ENCODE measurements at places on chromosomes 2 and 18. TPM values are rescaled to one million over a fixed set of nuclear protein-coding genes. Genes with fewer than 3 reads are reported as not detected.

GRCh38 chr18:48959921-48960920, 9.5 kb upstream of the SMAD7 start:
- no peak for DNase-seq

- DNase-seq, result no peak
Observed at GRCh38 chr2:43047187-43047780, 179.1 kb downstream of the ZFP36L2 start.

- DNase-seq, result no peak
Observed at GRCh38 chr2:226733189-226733858, 66.3 kb downstream of the IRS1 start.

DNA sequence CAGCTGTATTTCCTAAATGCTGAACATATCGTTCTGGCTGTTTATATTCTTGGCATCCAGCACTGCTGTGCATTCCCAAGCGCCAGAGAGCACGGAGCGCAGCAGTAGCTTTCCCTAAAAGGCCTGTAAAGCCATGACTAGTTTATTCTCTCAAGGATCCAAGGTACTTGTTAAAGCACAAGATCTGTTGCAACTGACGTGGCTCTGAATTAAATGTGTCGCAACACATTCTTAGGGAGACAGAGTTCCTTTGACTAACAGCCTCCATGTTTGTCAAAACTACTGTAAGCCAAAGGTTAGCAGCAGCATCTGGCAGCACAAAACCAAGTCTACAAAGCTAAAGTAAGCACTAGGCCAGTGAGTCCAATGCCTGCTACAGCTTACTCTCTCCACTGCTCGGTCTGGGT, 188.6 kb upstream of the FN1 start:
- no peak for DNase-seq

DNA sequence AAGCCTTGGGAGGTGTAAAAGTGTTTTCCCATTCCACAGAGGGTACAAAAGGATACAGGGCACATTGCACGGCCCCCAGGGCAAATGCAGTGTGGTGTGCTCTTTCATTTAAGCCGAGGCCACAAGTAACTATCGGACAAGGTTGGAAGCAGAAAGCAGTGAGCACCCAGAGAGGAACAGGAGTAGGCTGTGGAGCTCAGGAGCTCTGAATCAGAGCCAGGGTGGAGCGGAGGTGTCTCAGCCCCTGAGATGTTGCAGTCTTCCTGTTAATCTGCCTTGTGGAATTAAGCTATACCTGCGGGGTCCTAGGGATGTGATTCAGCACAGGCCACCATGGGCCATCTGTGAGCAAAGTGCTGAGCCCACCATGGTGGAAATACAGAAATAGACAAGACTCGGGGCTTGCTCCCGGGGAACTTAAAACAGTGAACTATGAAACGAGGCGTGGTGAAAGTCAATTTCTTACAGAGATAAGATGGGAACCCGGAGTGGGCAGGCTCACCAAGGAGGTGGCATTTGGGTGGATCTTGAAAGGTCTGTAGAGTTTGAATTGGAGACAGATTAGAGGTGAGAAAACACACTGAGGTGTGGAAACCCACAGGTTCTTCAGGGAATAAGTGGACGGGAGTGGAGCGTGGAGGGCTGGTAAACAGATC, 44.0 kb downstream of the ASAP2 start:
- DNase-seq, result no peak

DNA sequence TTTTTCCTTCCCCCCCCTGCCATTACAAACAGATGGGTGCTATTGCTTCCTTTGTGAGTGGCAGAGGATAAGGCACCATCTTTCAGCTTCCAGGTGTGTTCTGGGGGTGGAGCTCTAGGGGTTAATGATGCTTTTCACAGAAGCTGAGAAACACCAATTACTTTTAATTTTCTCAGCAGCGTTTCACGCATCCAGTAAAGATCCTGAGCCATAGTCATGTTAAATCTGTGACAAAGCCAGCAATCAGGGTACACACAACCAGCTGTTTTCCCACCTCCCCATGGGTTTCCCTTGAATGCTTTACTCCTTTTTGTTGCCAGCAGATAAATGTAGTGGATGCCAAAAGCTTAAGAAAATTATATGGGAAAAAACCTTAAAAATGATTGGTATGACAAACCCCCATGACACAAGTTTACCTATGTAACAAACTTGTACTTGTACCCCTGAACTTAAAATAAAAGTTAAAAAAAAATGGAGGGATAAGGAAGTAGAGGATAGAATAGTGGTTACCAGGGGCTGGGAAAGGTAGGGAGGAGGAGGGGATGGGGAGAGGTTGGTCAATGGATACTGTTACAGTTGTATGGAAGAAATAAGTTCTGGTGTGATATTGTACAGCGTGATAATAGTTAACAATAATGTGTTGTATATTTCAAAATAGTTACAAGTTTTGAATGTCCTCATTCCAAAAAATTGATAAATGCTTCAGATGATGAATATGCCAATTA, 70.0 kb downstream of the ACOXL start:
- no peak for DNase-seq

DNA sequence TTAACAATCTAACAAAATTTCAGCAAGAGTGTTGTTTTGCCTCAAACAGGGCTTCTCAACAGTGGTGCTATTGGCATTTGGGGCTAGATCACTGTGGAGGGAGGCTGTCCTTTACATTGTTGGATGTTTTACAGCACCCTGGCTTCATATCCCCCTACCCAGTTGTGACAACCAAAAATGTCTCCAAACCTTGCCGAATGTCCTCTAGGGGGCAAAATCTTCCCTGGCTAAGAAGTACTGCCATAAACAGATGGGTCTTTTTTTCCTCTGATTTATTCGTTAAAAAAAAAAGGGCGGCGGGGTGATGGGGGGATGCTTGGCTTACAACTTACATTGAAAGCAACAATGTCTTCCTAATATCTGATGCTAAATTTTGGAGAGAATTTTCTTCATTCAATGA, 207.6 kb upstream of the CCDC150 start:
- no peak for DNase-seq

DNA sequence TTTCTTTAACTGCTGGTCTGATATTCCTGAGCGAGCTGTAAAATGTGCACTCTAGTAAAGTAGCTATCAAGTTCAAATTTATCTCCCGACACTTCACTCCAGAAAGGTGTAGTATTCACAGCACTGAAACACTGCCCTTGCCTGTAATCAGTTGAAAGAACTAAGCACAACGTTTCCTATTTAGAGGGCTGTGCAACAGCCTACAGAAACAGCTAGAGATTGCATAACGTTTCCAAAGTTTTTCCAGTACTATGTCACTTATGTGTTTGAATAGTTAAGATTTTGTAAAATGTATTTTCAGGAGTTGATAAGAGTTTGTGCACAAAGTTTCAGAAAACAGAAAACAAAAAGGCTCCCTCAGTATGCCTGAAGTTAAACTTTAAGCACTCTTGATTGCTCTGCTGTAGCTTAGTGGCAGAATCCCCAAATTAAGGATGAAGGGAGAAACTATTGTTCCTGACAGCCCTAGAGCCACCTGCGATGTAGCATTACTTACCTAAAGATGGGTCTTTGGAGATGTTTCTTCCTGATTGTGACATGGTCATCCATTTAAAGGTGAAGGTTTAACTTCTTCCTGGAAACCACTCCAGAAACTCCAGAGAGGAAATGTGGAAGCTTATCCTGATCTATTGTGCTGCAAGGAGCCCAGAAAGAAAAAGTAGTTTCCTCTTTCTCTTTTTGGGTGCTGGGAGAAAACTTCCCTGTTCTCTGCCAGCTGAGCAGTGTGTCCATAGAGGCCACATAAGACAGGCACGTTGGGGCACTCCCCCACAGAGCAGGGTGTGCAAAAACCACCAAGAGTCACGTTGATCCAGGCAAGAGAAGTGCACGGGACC, 536 bp downstream of the PDE1A start:
- DNase-seq, result no peak

DNA sequence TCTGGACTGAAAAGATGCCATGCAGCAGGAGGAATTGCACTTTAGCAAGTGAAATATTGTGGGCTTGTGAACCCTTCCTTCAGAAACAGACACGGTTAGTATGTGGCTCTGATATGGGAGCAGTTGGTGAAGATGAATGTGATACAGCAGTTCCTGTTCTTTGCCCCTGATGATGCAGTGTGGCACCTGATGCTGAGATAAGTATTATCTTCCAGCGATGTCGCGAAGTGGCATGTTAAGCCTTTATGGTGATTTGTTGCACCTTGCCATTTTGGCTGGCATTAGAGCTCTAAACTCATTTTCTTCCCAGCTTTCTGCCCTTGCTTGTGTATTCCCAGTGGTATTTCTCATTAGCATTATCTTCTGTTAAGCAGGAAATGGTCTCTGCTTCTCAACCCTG, 441.6 kb upstream of the RAB12 start:
- no peak for DNase-seq

DNA sequence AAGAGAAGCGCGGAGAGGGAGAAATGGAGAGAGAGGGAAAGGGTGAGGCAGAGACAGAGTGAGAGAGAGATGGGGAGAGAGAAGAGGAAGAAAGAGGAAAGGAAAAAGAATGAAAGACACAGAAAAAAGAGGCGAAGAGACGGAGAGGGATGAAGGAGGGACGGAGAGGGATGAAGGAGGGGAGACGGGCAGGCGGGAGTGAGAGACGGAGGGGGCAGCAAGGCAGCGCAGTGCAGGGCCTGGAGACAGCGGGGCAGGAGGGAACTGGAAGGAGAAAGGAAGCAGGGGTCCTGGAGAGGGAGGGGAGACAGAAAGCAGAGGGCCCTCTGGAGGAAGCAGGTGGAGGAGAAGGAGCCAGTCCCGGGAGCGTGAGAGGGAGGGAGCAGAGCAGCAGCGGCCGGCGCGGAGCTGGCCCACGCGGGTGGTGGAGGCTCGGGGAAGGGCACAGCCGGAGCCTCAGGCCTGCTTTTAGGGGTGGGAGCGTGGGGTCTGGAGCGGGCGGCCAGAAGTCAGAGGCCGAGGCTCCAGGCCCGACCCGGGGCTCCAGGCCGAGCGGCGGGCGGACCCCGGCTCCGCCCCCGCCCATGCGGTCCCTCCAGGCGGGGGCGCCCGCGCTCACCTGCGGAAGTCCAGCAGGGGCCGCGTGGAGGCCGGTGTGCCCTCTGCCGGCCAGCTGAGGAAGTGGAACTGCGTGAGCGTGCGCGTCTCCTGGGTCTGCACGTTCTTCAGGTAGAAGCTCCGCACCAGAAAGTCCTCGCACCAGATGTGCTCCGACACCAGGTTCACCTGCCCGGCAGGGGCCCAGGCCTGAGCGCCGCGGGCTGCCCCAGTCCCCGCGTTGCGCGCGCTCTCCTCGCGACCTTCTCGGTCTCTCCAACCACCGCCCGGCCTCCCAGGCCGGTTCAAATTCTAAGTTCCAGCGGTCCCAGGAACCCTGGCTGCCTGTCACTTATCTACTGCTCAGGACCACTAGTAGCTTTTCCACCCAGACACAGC, 14.5 kb downstream of the PTPRN start:
- DNase-seq, result peak; percentile 82

DNA sequence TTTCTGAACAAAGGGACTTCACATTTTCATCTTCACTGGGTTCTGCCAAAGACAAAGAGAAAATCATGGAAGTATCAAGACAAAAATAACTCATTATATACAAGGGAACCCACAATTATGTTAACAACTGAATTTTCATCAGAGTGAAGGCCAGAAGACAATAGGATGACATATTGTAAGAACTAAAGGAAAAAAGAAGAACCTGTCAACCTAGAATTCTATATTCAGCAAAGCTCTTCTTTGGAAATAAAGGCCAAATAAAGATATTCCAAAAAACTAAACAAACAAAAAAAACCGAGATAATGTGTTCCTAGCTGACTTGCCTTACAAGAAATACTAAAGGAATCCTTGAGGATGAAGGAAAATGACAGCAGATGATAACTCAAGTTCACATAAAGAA, 10.3 kb upstream of the ZCCHC2 start:
- DNase-seq, result no peak

GRCh38 chr2:25313711-25314513, 27.8 kb downstream of the DNMT3A start:
- no peak for DNase-seq

GRCh38 chr18:51490860-51491259, 293.4 kb upstream of the MEX3C start:
- no peak for DNase-seq

DNA sequence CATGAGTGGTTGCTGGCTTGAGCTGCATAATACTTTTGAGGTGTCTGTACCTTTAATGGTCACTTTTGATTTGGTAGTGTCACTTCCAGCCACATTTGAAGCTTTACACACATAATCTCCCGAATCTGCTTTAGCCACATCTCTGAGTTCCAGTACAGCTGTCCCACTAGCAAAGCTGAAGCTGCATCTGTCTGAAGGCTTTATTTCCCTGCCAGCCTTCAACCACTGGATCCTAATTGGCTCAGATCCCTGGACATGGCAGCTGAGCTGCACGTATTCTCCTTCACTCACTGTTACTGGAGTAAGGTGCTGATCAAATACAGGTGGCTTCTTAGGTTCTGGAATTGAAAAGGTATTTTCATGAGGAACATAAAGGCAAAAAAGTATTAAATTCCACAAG, 99.7 kb downstream of the TTN start:
- DNase-seq, result no peak

- DNase-seq, result no peak
Observed at GRCh38 chr2:108612153-108612513, 77.9 kb downstream of the LIMS1 start.

- no peak for DNase-seq
Observed at GRCh38 chr18:857986-858385, 45.9 kb upstream of the YES1 start.

DNA sequence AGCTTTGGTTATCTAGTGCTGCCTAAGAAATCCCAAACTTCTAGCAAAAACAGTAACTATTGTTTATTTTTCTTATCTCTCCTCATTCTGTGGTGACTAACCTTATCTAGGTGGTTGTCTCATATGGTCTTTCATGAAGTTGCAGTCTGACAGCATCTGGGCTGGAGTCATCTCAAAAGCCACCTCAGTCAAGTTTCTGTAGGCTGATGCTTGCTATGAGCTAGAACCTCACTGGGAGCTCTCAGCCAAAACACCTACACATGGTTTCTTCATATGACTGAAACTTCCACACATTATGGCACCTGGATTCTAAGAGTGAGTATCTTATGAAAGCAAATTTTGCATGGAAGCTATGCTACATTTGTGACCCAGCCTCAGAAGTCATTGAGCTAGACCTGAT, 596.4 kb upstream of the VRK2 start:
- DNase-seq, result no peak

DNA sequence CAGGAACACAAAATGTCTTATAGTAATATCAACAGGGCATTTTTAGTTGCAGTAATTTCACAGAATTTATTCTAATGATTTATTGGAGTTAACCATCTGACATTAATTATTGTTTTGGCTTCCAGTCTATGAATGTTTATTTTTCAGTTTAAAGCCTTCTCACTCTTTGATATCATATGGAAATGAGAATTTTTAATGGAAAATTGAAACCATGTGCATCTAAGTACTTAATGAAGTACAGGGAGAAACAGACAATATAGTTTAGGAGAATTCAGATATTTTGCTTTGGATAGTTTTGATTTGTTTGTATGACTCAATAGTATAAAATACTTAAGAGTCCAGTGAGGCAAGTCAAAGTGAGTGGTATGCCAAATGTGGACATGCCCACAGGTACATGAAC, 126.1 kb downstream of the OLA1 start:
- no peak for DNase-seq

CCDC74A gene
- 8.2 TPM for total RNA-seq

CHAC2 gene
- 5.1 TPM for total RNA-seq

GATA6 gene
- total RNA-seq, result 11.1 TPM

ODC1 gene
- total RNA-seq, result 60.3 TPM

MYO7B gene
- 0.32 TPM for total RNA-seq

Measured in breast epithelium (tissue), 4 donors.